HTR-8/SVneo (cell line): ENCODE measurements at places on chromosomes 12 and 14.

GRCh38 chr12:20370014-20370386, 1.7 kb downstream of the PDE3A start:
- DNase-seq, result no peak

DNA sequence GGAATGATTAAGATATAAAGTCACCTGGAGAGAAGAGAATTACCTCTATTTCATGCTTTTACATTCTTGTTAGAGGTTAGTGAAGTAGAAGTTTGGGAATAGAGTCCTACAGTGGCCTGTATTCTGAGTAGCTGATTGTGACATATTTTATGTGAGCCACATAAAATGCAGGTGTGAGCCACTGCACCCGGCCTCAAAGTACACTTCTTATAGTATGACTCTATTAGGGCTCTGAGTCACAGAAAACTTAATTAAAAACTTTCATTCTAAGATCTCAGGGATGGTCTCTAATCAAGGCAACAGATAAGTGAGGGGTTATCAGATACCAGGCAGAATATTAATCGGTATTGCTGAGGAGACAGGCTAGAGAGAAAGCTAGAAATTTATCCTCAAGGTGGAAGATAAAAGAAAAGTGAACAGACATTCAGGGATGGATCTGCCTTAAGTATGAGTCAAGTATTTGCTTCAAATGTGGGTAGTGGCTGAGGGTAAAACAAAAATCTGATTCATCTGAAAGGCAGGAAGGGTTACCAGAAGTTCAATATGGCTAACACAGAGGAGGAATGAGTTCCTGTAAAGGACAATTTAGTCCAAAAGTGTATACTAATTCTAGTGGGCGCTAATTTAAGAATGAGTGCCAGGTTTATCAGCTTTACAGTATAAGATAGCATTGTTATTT, 5.5 kb upstream of the G2E3 start:
- peak; percentile 63 for DNase-seq

GRCh38 chr12:71164166-71164565, 6.4 kb upstream of the TSPAN8 start:
- no peak for DNase-seq

DNA sequence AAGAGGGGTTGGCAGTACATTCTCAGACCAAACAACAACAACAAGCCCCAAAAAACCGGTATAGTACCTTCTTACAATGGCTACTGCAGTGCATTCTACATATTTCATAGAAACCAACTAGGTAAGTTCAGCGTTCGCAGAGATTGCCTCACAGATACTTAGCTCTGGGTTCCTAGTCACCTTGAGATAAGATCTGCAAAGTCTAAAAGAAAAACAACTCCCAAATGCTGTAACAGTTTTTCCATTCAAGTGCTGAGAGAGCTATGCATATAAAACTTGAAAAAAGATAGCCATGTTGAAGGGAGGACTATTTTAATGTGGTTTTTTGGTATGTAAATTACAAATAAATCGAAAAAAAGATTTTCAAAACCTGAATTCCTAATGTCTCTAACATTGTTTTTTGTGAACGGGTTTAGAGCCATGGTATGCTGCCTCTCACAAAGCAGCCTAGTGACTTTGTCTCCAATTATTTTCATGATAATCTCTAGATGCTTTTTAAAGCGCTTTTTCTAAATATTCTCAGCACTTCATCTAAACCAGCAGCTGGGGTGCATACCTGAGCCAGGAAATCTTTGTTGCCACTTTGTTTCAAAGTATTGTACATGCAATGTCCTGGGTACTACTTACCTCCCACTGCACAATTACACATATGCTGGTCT, 56.6 kb upstream of the CRACR2A start:
- no peak for DNase-seq

DNA sequence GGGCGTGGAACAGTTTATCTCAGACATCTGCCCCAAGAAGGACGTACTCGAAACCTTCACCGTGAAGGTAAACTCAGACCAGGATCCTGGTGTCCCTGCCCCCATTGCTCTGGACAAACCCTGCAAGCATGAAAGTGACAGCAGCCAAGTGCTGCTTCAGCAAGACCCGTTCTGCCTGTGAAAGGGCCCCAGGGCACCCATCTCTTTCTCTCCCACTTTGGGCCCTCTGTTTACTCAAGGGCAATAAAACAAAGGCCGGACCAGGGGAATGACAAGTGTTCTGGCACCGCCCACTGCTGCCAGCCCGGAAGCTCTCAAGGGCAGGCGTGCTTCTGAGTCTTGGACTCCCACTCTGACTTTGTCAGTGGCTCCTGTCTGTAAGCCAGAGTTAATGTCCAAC, 35.3 kb downstream of the CD9 start:
- no peak for DNase-seq

DNA sequence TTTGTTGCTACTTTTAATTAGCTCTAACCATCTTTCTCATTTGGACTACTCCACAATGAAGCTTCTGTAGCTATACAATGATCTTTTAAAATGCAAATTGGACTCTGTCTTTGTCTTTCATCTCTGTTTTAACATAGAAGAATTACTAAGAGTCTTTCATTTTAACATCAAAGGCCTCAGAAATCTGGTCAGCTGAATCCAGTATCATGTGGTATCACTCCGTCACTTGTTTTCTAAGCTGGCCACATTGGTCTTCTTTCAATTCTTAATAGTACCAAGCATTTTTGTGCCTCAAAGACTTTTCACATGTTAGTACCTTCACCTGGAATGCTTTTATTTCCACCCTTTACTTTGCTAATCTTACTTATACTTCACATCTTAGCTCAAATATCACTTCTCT, 95.5 kb upstream of the SLC16A7 start:
- no peak for DNase-seq

DNA sequence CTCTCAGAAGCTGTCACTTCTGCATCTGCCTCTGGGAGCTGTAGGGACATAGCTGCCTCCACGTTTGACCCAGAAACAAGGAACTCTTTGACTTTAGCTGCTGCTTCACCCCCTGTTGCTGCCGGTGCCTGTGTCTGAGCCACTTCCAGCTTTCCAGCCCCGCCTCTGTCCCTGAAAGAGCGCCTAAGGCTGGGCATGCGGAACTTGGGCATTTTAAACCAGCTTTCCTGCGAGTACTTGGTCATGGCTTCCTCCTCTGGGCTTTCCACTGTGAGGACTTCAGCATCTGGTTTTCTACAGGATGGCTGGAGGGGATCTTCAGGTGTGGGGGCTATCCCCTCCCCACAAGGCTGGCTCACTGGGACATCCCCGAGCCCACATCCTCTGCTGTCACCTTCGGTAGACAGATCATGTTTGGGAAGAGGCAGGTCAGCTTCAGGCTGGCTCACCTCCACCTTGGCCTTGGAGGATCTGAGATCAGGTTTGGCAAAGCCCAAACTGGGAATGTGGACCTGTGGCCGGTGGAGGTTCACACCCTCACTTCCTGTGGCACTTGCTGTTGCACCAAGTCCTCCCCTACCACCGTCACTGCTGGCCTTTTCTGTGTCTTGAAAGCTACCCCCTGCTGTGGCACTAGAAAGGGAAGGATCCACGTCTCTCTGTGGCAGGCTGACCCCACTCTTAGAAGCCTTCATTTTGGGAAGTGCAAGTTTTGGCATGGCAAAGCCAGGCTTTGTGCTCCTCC, 15.2 kb downstream of the PLD4 start:
- no peak for DNase-seq

- no peak for DNase-seq
These were observed 121.2 kb downstream of the PTPRQ start for GRCh38 chr12:80565271-80565670.

- no peak for DNase-seq
These were observed 37.1 kb downstream of the USP15 start for GRCh38 chr12:62297321-62297720.

GRCh38 chr14:70059545-70059944, 129.2 kb downstream of the SLC8A3 start:
- no peak for DNase-seq

DNA sequence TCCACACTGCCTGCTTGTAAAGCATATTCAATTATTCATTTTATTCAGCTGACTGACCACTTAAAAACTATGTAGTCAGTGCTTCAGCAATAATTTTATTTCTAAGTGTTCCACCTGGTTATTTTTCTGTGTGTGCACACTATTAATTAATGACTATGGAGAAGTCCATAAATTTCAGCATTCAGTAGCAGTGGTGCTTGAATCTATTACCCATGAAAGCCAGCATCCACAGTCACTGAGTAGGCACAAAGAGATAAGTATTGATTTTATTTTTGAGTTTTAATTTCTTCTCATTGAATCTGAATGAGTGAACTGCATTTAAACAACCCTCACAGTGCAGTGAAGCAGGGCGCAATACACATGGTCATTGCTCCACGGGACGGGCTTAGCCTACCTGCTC, 643.1 kb downstream of the GALC start:
- DNase-seq, result no peak

DNA sequence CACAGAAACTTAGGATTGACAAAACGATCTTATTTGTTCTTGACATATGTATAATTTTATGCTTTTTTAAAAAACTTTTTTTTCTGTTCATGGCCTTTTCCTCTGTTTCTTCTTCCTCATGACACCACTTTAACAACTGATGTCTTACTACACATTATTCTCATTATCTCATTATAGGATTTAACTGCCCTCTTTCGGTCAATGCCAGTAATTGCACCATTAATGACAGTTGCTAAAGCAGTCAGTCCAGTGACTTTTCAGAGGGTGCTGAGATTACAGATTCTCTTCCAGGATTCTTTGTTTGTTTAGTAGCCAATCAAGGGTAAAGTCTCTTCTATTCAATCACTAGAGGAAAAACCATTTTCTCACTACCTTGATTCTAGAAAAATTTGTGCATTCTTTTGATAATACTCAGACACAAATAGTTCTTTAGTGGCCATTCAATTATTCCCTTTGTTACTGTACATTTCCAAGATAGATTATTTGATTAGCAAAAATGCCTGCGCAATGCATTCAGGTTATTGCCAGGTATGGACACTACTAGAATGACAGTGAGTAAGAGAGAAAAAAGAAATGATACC, 50.1 kb downstream of the KLRG1 start:
- peak; percentile 62 for DNase-seq

DNA sequence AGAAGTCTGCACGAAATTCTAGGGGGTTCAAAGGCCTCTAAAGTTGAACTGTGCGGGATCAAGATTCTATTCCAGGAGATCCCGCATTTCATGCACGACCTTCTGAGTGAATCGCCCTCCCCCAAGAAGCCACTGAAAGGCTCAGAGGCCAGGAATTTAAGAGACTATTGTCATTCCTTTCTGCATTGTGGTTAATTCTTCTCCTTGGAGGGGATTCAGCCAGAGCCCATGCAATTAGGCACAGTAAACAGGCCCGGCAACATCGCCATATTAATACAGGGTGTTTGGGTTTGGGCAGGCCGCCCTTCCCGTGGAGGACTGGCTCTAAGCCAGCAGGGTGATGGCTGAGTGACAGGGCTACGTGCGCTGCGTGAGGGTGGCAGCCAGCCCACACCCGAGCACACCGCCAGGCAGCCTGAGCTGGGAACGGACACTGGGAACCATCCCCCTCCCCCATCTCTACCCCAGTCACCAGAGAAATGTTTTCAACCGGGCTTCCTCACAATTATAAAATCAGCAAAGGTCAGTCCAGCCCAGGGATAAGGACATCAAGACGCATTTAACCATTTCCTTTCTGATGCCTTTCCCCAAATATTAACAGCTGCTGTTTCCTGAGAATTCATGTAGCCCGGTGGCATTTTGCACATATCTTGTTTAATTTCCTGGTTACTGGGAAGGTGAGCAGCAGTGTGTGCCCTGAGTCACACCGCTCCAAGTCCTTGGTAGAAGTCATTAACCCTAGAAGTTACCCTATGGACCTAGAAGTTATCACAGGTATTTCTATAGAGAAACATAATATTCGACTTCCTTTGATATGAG, 12.5 kb downstream of the EGLN3 start:
- no peak for DNase-seq

DNA sequence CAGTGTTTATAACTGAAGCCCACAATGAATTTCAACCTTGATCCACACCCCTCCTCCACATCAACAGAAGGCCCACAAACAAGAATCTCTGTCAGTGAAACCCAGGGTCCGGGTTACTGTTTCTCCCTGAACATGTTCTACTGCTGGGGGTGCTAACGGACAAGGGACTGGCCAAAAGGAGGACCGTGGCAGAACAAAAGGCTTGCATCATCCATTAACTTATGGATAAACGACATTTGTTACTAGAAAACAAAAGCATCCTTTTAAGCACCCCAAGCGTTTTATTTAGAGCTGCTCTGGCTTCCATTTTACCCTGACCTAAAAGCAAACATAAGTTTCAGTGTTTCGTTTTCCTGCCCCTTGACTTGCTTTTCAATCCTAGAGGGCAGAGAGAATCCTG, 32.2 kb downstream of the BRAP start:
- DNase-seq, result no peak
